ENCODE measurements at places on chromosomes 3 and 15. TPM values are rescaled to one million over a fixed set of nuclear protein-coding genes. Genes with fewer than 3 reads are reported as not detected.

GHSR gene
- not detected for total RNA-seq

GRAMD2A gene
- total RNA-seq, result not detected

ZNF501 gene
- 4.9 TPM for total RNA-seq

FBXL22 gene
- 0.48 TPM for total RNA-seq

CLSTN2 gene
- total RNA-seq, result 143 TPM

CASR gene
- not detected for total RNA-seq

TBC1D2B gene
- 65.5 TPM for total RNA-seq

PAQR5 gene
- total RNA-seq, result 1.5 TPM

ISG20 gene
- 8.4 TPM for total RNA-seq

ARHGEF3 gene
- total RNA-seq, result 2.5 TPM

FAM162A gene
- total RNA-seq, result 37.3 TPM

DNA sequence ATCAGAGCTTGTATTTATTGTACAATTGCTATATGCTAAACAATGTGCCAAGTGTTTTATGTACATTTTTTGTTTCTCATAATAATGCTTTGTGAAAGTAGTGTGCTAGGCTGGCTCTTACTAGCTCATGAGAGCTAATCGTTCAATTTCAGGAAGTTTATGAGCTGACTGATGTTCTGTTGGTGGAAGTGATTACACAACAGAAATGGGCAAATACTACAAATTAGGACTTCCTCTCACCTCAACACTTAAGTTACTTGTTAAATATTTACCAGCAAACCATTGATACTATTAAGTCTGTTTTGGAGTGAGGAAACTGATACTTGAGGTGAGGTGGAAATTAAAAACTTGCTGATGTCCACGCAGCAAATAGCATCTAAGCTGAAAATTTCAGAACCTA, 32.3 kb downstream of the SLC9C1 start:
- H3K27me3 ChIP-seq, result peaks cover 39% of the 10 kb centered on the region
- no peak overlapping the region for H3K27ac ChIP-seq
- no peaks in the 10 kb centered on the region for H3K36me3 ChIP-seq
- H3K4me1 ChIP-seq, result no peaks in the 10 kb centered on the region
- H3K4me3 ChIP-seq, result no peak overlapping the region
- no peak for DNase-seq

DNA sequence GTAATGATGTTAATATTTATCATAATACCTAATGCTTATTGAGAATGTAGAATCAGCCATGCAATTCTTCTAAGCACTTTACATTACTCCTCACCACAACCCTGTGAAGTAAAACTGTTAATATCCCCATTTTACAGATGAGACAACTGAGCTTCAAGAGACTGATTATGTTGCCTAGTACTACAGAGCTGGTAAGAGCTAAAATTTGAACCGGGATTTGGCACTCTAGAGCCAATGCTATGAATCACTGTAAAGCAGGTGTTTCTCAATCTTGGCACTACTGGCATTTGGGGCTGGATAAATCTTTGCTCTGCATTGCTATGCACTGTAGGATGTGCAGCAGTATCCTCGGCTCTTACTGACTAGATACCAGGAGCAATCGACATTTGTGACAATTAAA, 367.7 kb downstream of the MAGI1 start:
- no peak overlapping the region for H3K27ac ChIP-seq
- H3K27me3 ChIP-seq, result no peaks in the 10 kb centered on the region
- H3K4me1 ChIP-seq, result peaks cover 9% of the 10 kb centered on the region
- H3K36me3 ChIP-seq, result no peaks in the 10 kb centered on the region
- no peak overlapping the region for H3K4me3 ChIP-seq

DNA sequence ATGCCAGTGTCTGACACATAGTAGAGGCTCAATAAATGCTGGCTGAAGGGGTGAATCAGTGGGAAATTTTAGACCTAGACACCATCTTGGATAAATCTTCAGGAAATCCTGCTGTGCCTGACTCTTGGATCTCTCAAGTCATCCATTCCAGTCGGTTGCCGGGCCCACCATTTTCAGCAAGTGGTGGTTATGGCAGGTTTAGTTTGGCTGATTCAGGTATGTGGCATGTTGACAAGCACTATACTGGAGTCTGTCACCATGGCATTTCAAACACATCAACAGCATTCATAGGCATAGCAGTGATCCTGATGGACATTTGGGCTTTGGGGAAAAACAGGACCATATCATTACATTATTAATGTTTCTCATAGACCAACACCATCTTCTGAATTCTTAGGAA, 25.7 kb upstream of the APH1B start:
- no peak overlapping the region for H3K27ac ChIP-seq
- H3K36me3 ChIP-seq, result peaks cover 17% of the 10 kb centered on the region
- no peaks in the 10 kb centered on the region for H3K27me3 ChIP-seq
- H3K4me3 ChIP-seq, result no peak overlapping the region
- no peak for DNase-seq
- peaks cover 37% of the 10 kb centered on the region for H3K4me1 ChIP-seq

- no peak overlapping the region for H3K27ac ChIP-seq
- DNase-seq, result peak; percentile 73
- H3K27me3 ChIP-seq, result no peaks in the 10 kb centered on the region
- no peaks in the 10 kb centered on the region for H3K36me3 ChIP-seq
- no peak overlapping the region for H3K4me3 ChIP-seq
- H3K4me1 ChIP-seq, result no peaks in the 10 kb centered on the region
Measured at GRCh38 chr15:84402856-84403608, 167.5 kb downstream of the GOLGA6L4 start.

- peaks cover 32% of the 10 kb centered on the region for H3K4me1 ChIP-seq
- DNase-seq, result peak; percentile 25
- peaks cover 9% of the 10 kb centered on the region for H3K36me3 ChIP-seq
- H3K27me3 ChIP-seq, result no peaks in the 10 kb centered on the region
- no peak overlapping the region for H3K4me3 ChIP-seq
- no peak overlapping the region for H3K27ac ChIP-seq
Measured at GRCh38 chr3:141239511-141240281, 8.1 kb downstream of the PXYLP1 start.

DNA sequence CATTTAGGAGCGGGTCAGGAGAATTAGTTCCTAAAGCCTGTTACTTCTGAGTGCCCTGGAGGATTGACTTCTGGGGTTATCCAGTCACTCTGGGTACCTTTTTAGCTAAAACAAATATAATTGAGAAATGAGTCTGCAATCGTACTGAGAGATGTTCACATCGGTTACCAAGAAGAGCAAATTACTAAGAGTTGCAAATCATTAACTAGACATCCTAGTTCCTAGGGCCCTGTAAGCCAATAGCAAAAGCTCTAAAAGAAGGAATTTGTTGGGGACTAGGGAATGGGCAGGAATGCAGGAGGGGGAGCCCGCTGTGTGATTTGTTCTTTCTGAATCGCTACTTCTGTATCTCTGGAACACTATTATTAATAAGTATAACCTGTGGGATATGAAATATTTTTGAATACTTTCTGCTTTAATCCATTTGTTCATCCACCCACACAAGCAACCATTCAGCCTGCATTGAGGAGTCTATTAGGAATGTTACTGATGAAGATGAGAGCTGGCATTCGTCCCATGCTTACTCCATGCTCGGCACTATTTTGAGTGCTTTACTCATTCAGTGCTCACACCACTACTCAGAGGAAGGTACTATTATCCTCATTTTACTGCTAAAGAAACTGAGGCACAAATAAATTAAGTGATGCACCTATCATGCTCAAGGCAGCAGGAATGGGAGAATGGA, 31.5 kb upstream of the KY start:
- no peaks in the 10 kb centered on the region for H3K36me3 ChIP-seq
- DNase-seq, result no peak
- H3K27ac ChIP-seq, result no peak overlapping the region
- no peak overlapping the region for H3K4me3 ChIP-seq
- no peaks in the 10 kb centered on the region for H3K4me1 ChIP-seq

- H3K4me3 ChIP-seq, result no peak overlapping the region
- H3K27ac ChIP-seq, result no peak overlapping the region
- DNase-seq, result no peak
Measured at GRCh38 chr3:47540281-47540680, 26.8 kb upstream of the ELP6 start.

DNA sequence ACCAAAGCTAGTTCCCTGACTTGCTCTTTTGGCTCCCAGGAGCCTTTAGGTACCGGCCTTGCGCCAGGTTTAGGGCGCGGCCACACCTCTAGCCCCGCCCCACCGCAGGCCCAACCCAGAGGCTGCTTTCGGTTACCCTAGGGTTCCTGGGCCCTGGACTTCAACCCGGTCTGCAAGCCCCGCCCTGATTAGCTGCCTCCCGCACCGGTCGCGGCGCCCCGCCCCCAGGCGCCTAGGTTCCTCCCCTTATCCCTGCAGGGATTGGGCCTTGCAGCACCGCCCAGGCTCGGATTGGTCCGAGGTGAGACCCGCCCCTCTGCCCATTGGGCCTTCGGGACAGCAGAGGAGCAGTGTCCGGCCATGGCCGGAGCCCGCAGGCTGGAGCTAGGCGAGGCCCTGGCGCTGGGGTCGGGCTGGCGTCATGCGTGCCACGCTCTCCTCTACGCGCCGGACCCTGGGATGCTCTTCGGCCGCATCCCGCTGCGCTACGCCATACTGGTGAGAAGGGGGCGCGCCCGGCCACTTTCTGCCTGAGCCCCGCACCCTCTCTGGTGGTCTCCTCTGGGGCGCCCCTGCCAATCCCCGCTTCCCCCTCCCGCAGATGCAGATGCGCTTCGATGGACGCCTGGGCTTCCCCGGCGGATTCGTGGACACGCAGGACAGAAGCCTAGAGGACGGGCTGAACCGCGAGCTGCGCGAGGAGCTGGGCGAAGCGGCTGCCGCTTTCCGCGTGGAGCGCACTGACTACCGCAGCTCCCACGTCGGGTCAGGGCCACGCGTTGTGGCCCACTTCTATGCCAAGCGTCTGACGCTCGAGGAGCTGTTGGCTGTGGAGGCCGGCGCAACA, at the start of gene NUDT16:
TSS of gene NUDT16 (plus strand) at position 330 of the 847 bp plus-strand sequence. CDS start at position 361, 31 bp downstream.
- peak within 1 kb of the TSS; percentile 98 for H3K27ac ChIP-seq
- no peaks in the 10 kb centered on the region for H3K27me3 ChIP-seq
- peaks cover 29% of the 10 kb centered on the region for H3K36me3 ChIP-seq
- peak within 1 kb of the TSS; percentile 98 for H3K4me3 ChIP-seq
- peak; percentile 100 for DNase-seq
- H3K4me1 ChIP-seq, result peaks cover 19% of the 10 kb centered on the region

- no peaks in the 10 kb centered on the region for H3K4me1 ChIP-seq
- no peak overlapping the region for H3K4me3 ChIP-seq
- no peak overlapping the region for H3K27ac ChIP-seq
- H3K27me3 ChIP-seq, result no peaks in the 10 kb centered on the region
Measured at GRCh38 chr3:123489400-123490004, 40.6 kb upstream of the ADCY5 start.

DNA sequence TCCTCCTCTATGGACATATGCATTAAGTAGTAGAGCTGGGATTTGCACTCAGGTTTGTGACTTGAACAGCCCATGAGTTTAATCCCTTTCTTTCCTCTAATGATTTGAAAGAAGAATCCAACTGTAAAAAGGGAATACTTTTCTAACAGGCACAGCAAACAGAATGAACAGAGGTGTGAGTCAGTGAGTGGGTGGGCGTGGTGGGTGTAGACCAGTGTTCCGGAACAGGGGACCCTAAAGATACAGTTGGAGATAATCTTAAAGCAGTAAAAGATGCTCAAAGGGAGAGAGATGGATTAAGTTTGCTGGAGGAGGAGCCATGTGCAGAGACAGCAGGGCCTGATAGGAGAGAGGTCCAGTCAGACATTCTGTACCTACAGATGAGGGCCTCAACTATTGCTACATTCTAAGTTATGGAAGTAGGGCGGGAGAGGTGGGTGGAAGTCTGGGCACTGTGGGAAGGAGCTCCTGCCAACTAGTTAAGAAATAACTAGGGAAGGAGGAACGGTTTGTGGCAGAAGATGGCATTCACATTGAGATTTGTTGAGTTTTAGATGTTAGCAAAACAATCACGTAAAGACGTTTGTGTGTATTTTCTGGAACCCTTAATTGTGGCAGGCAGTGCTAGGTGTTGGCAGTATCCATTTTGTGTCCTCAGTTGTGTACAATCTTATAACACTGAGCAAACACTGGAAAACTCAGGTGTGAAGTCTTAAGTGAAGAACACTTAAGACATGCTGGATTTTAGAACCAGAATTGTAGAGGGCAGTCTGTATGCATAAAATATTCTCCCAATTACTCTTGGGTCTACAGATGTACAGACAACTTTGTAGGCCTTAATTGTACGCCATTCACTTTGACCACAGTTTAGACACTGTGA, 511.0 kb downstream of the GRM7 start:
- no peaks in the 10 kb centered on the region for H3K27me3 ChIP-seq
- no peak for DNase-seq
- H3K4me1 ChIP-seq, result no peaks in the 10 kb centered on the region
- H3K27ac ChIP-seq, result no peak overlapping the region
- H3K36me3 ChIP-seq, result no peaks in the 10 kb centered on the region

GRCh38 chr3:123660900-123661299, 76.0 kb upstream of the HACD2 start:
- H3K27me3 ChIP-seq, result no peaks in the 10 kb centered on the region
- peak; percentile 91 for DNase-seq
- H3K36me3 ChIP-seq, result peaks cover 7% of the 10 kb centered on the region

- peaks cover 61% of the 10 kb centered on the region for H3K27me3 ChIP-seq
- H3K36me3 ChIP-seq, result no peaks in the 10 kb centered on the region
- no peak for DNase-seq
- no peak overlapping the region for H3K27ac ChIP-seq
- peaks cover 2% of the 10 kb centered on the region for H3K4me1 ChIP-seq
Measured at GRCh38 chr3:143668924-143669790, 179.1 kb downstream of the SLC9A9 start.

DNA sequence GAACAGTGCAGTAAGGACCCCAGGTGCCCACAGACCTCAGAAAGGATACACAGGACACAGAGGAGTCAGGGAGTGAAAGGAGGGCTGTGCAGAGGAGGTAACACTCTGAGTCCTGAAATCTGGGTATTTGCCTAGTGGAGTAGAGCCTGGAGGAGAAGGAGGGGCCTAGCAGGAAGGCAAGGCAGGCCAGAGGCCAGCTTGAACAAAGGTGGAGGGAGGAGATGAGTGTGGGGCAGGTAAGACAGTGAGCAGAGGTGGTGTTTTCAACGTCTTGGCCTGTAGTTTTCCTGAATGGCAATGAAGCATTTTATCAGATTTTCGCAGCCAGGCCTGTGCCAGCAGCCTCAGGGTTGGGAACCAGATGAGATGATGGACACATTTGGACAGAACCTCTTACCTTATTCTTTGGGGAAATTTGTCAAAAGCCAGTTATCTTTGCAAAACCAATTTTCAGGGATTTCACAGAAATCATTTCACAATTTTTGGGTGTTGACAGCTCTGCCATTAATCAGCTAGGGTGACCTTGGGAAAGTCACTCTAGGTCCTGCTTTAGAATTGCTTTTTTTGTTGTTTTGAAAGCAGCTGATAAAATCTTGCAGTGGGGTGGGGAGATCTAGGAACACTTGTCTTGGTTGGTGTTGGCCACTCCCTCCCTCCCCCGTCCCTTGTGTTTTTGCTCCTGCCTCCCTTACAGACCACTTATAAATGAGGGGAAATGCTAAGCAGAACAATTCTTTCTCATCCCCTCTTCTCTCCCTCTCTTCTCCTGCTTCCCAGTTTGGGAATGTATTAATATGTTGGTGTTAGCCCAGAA, 38.4 kb downstream of the SPSB4 start:
- H3K27me3 ChIP-seq, result no peaks in the 10 kb centered on the region
- no peak overlapping the region for H3K4me3 ChIP-seq
- peaks cover 34% of the 10 kb centered on the region for H3K4me1 ChIP-seq
- no peaks in the 10 kb centered on the region for H3K36me3 ChIP-seq
- no peak for DNase-seq

Data from osteocyte (in vitro differentiated cells).